ENCODE measurements at places on chromosomes 1 and 21. TPM values are rescaled to one million over a fixed set of nuclear protein-coding genes. Genes with fewer than 3 reads are reported as not detected.

Gene TNFAIP8L2
- total RNA-seq: not detected

Gene WNT9A
- total RNA-seq: 26.5 TPM

Gene CLCA1
- 0.08 TPM for total RNA-seq

Gene ZYG11A
- total RNA-seq: 0.36 TPM

Gene ARHGAP30
- 0.36 TPM for total RNA-seq

Gene CXADR
- 24.7 TPM for total RNA-seq

Gene COA7
- total RNA-seq: 44.9 TPM

Gene ERICH3
- not detected for total RNA-seq

Gene RNU1-1
- total RNA-seq: 1,290 TPM

Gene ANKRD65
- total RNA-seq: 1.9 TPM

Gene RORC
- total RNA-seq: not detected

Gene HENMT1
- total RNA-seq: 23.0 TPM

Gene KLHDC7A
- total RNA-seq: 0.31 TPM

Gene MRAP
- total RNA-seq: not detected

Gene ARHGAP29
- 197 TPM for total RNA-seq

Gene NMNAT2
- 0.39 TPM for total RNA-seq

Gene S100A5
- 0.72 TPM for total RNA-seq

Gene RGSL1
- total RNA-seq: not detected

Gene TNN
- total RNA-seq: not detected

Gene APCS
- total RNA-seq: 0.33 TPM

Gene KRTAP11-1
- total RNA-seq: not detected

Gene ANKRD45
- not detected for total RNA-seq

Gene ZNF648
- total RNA-seq: not detected

Gene FAM229A
- 6.7 TPM for total RNA-seq

Gene GJA5
- total RNA-seq: not detected

Gene SLC45A1
- total RNA-seq: 11.3 TPM

Gene FCRL5
- total RNA-seq: not detected

Gene FTCD
- total RNA-seq: 0.21 TPM
